ENCODE measurements at places on chromosomes 13 and 19.

- no peaks in the 10 kb centered on the region for H3K27me3 ChIP-seq
- no peaks in the 10 kb centered on the region for H3K4me1 ChIP-seq
- peak overlapping the region; percentile 99 for H3K4me3 ChIP-seq
- DNase-seq: peak; percentile 97
- H3K27ac ChIP-seq: peak overlapping the region; percentile 97
- no peaks in the 10 kb centered on the region for H3K36me3 ChIP-seq
Measured at GRCh38 chr19:46713781-46714443, 3.0 kb downstream of the PRKD2 start.

GRCh38 chr19:18650468-18651041 is 13.7 kb downstream of the KLHL26 start:
- no peak for DNase-seq
- H3K27ac ChIP-seq: peak overlapping the region; percentile 93
- peak overlapping the region; percentile 25 for H3K4me3 ChIP-seq
- H3K27me3 ChIP-seq: no peaks in the 10 kb centered on the region
- no peaks in the 10 kb centered on the region for H3K4me1 ChIP-seq
- no peaks in the 10 kb centered on the region for H3K36me3 ChIP-seq

DNA sequence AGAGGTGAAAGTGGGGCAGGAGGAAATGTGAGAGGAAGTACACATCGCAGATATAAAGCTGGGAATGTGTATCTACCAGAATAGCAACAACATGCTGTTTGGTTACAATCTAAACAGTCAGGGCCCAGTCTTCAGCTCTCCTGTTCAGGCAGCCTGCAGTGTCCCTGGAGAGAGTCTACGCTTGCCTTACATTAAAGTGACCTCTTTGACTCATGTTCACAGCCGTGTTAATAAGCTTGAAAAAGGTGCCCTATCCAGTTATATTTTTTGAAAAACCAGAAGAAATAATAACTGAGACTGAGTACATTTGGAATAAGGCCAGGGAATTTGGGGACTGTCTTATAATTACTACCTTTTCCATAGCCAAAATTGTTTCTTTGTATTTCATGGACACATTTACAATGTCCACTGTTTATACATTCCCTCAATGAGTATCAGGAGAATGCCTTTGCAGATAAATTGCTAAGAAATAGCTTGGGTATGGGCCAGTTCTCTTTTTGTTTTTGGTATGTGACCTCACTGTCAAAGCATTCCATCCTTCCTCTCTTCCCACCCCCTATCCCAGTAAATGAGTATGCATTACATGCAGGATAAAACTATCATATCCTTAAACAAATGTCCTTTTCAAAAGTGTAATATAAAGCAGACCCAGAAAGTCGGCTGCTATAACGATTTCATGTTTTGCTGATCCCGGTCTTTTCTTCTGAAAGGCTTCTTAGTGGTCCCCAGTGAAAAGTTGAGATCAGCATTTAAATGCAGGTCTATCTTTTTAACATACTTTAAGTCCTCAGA is 82.6 kb downstream of the PCDH9 start:
- DNase-seq: no peak
- H3K4me3 ChIP-seq: no peak overlapping the region
- H3K36me3 ChIP-seq: no peaks in the 10 kb centered on the region
- no peak overlapping the region for H3K27ac ChIP-seq

DNA sequence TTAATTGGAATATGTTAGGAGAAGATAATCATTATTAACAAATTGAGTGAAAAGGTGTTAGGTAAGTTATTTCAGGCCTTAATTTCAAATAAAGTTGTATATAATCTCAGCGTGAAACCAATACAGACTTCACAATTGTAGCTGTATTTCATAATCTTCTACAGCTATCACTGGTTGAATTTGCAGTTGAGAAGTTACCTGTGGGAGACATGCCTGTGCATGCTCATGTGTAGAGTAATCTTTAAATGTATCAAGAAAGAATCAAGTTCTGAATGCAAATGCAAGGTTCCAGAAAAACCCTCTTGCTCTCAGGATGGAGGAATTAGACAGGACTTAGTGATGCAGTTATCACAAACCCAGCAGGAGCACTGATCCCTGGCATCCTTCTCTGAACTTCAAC is 938.4 kb upstream of the SLC10A2 start:
- H3K4me1 ChIP-seq: no peaks in the 10 kb centered on the region
- H3K4me3 ChIP-seq: no peak overlapping the region
- no peak for DNase-seq
- H3K27ac ChIP-seq: no peak overlapping the region

DNA sequence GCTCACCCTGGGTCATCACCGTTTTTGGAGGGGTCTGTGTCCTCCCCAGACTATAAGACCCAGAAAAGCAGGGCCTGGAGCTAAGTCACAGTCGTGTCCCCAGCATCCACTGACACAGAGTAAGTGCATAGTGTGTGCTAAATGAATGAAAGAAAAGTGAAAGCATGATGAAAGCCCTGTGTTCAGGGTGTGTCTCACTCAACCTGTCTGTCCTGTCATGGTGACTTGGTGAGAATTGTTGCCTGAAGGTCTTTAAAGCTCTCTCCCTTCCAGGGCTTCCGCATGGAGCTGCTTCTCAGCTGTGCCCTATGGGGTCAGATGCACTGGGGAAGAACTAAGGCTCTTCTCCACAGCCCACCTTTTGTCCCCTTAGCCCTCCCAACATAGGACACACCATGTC is 20.5 kb upstream of the IGFL1 start:
- H3K27ac ChIP-seq: no peak overlapping the region
- DNase-seq: no peak
- H3K4me1 ChIP-seq: peaks cover 13% of the 10 kb centered on the region
- H3K27me3 ChIP-seq: no peaks in the 10 kb centered on the region
- no peak overlapping the region for H3K4me3 ChIP-seq

DNA sequence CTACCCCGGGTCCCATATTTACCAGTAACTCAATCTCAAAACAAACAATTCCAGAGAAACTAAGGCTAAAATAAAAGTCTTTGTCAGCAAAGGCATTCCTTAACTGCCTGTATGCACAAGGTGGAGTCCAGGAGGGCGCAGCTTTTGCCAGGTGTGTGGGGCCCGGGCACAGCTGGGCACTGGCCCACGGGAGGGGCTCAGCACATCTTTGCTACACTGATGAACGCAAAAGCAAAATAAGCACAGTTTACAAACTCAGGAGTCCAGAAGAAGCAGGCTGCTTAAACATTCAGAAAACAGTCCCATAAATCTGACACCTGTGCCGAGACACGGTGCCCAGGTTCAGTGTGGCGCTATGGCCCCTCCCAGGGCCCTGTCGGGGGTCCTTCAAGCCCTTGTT is 70.8 kb downstream of the SLC7A1 start:
- no peak overlapping the region for H3K27ac ChIP-seq
- DNase-seq: no peak
- peaks cover 6% of the 10 kb centered on the region for H3K36me3 ChIP-seq
- H3K4me3 ChIP-seq: no peak overlapping the region
- H3K27me3 ChIP-seq: no peaks in the 10 kb centered on the region
- no peaks in the 10 kb centered on the region for H3K4me1 ChIP-seq

GRCh38 chr13:96816874-96817273 is 177.4 kb downstream of the OXGR1 start:
- H3K4me1 ChIP-seq: no peaks in the 10 kb centered on the region
- H3K4me3 ChIP-seq: no peak overlapping the region
- no peaks in the 10 kb centered on the region for H3K27me3 ChIP-seq
- H3K27ac ChIP-seq: no peak overlapping the region
- DNase-seq: no peak

- no peak overlapping the region for H3K4me3 ChIP-seq
- H3K4me1 ChIP-seq: no peaks in the 10 kb centered on the region
- H3K27me3 ChIP-seq: no peaks in the 10 kb centered on the region
Measured at GRCh38 chr13:114143806-114144605, 11.6 kb upstream of the RASA3 start.

GRCh38 chr13:108777421-108778420 is 148.3 kb downstream of the MYO16 start:
- no peaks in the 10 kb centered on the region for H3K4me1 ChIP-seq
- no peak overlapping the region for H3K27ac ChIP-seq
- H3K4me3 ChIP-seq: no peak overlapping the region
- no peak for DNase-seq
- no peaks in the 10 kb centered on the region for H3K36me3 ChIP-seq

GRCh38 chr19:3585301-3586126 is at the start of gene GIPC3:
GIPC3 (plus strand) TSS chr19:3585478; CDS start chr19:3585598, 120 bp downstream.
- no peaks in the 10 kb centered on the region for H3K36me3 ChIP-seq
- no peaks in the 10 kb centered on the region for H3K4me1 ChIP-seq
- no peak within 1 kb of the TSS for H3K27ac ChIP-seq
- no peak for DNase-seq

DNA sequence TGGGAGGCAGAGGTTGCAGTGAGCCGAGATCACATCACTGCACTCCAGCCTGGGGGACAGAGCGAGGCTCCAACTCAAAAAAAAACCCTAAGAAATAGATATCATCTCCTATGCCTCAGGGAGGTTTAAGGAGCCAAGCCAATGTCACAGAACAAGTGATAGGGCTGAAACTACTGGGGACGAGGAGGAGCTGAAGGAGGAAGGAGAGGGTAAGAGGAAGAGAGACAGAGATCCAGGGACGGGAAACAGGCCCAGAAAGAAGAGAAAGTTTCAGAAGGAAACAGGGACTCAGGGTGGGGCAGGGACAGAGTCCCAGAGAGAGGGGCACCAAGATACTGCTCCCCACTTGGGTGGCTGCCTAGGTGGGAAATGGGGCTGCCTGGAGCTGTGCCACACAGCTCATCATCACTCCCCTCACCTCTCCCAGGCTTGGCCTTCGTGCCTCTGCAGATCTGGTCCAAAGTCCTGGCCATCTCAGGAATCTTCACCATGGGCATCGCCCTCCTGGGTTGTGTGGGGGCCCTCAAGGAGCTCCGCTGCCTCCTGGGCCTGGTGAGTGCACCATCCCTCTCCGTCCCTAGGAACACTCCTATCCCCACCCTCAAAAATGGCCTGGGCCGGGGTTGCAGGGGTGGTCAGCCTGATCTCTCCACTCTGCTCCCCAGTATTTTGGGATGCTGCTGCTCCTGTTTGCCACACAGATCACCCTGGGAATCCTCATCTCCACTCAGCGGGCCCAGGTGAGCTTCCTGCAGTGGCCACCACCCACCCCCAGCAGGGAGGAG is 1.5 kb downstream of the CD37 start:
- H3K4me1 ChIP-seq: no peaks in the 10 kb centered on the region
- no peak overlapping the region for H3K27ac ChIP-seq
- DNase-seq: peak; percentile 13
- H3K4me3 ChIP-seq: no peak overlapping the region

DNA sequence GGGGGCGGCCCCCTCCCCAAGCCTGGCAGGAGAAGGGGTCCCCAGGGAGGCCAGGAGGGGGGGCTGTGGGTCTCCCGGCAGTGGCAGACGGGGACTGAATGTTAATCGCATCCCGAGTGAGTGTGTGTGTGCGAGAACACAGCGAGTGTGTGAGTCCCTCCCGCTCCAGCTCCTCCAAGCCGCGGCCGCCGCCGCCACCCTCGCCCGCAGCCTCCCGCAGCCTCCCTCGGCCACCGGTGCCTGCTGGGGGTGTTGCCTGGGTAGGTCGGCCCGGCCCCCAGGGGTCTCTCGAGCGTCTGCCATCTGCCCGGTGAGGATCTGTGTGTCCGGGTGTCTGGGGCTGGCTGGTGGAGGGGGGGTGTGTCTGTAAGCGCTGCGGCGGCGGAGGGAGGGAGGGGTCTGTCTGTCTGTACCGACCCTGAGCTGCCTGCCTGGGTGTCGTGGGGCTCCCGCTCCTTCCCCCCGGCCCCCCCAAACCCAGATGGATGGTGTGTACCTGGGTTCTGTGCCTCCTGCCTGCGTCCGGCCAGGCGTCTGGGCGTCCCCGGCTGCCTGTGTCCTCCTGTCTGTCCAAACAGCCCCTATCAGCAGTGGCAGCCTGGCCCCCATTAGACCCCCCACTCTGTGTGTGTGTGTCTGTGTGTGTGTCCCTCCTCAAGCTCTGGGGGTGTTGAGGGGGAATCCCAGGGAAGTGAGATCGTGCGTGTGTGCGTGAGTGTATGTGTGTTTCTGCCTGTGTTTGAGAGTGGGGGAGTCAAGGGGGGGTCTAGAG is at the start of gene GRIN2D:
GRIN2D (plus strand) TSS at position 110 of the 772 bp plus-strand sequence. CDS start 4,725 bp downstream, outside the sequence.
- no peak for DNase-seq
- no peaks in the 10 kb centered on the region for H3K4me1 ChIP-seq
- H3K36me3 ChIP-seq: no peaks in the 10 kb centered on the region
- H3K4me3 ChIP-seq: no peak within 1 kb of the TSS
- H3K27ac ChIP-seq: no peak within 1 kb of the TSS
- H3K27me3 ChIP-seq: peaks cover 41% of the 10 kb centered on the region

DNA sequence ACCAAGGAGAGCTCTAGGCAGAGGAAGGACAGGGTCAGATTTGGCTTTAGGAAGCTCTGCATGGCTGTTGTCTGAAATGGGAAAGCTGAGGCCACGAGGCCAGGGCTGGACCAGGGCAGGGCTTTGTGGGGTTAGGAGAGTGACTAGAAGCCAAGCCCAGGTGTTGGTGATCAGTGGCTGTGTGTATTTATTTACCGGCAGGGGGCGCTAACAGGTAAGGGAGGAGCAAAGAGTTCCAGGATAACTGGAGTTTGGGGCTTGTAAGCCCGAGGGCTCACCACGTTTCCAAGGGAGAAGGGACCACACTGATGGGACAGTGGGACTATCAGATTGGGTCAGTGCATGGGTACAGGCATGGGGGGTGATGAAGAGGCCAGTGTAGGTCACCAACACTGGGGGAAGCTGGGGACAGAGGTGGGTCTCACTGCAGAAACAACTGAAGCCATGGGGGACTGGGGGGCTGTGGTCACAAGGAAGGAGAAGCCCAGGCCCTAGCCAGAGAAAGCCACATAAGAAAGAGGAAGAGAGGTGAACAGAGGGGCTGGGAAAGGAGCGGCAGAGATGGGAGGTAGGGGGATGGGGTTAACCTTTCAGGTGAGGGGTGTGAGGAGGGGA is 3.9 kb downstream of the TMEM147 start:
- no peak overlapping the region for H3K4me3 ChIP-seq
- no peaks in the 10 kb centered on the region for H3K36me3 ChIP-seq
- H3K27me3 ChIP-seq: no peaks in the 10 kb centered on the region
- peaks cover 3% of the 10 kb centered on the region for H3K4me1 ChIP-seq
- no peak for DNase-seq

DNA sequence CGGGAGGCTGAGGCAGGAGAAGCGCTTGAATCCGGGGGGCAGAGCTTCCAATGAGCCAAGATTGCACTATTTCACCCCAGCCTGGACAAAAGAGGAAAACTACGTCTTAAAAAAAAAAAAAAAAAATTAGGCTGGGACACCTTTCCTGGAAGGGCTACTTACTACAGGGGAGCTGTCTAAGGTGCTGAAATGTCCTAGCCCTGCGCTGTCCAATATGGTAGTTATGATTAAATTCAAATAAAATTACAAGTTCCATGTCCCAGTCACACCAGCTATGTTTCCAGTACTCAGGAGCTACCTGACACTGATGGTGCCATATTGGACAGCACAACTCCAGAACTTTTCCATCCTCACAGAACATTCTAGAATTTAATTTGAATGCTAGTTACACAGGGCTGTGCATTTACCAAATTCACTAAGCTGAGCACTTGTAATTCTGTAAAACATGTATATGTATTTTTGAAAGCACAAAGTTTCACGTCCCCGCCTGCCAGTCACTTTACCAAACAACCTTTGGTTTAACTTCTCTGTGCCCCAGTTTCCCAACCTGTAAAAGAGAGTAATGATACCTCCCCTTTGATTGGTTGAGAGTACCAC is 9.2 kb upstream of the ZSCAN22 start:
- no peak overlapping the region for H3K4me3 ChIP-seq
- H3K36me3 ChIP-seq: peaks cover 7% of the 10 kb centered on the region
- no peaks in the 10 kb centered on the region for H3K4me1 ChIP-seq
- H3K27ac ChIP-seq: no peak overlapping the region
- H3K27me3 ChIP-seq: no peaks in the 10 kb centered on the region

- H3K4me3 ChIP-seq: no peak overlapping the region
- H3K27me3 ChIP-seq: no peaks in the 10 kb centered on the region
- peaks cover 26% of the 10 kb centered on the region for H3K36me3 ChIP-seq
- H3K4me1 ChIP-seq: no peaks in the 10 kb centered on the region
Measured at GRCh38 chr19:4449022-4449638, 8.5 kb downstream of the UBXN6 start.
